NCI-H2029 (cell line): ENCODE measurements at places on chromosomes 12 and 14.
A peak's percentile ranks its signal among the peaks of the same experiment; 100 is the strongest.

DNA sequence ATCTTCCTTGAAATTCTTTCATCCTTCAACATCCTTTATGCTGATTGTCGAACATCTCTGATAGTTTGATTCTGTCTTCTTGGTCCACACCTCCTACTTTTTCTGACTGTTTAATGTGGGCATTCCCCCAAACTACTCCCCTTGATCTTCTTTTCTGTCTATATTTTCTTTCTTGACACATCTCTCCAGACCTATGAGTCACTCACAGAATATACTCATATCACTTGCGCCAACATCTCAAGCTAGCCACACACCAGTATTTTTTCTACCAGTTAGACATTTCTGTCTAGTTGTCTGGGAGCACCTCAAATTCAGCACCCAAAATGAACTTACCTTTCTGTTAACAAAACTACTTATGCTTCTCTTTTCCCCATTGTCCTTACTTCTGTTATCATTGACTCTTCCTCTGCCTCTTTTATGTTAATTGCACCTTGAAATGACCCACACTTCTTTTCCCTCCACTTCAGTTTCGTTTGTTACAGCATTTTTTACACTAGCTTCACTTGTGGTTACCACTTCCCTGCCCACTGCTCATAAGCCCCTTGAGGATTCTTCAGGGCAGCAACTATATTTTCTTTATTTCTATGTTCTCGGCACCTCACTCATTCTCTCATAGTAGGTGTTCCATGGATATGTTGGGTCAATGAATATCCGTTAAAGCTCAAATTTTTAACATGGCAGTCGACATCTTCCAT, 33.5 kb downstream of the TSHR start:
- no peak for DNase-seq

- DNase-seq = no peak
These were observed 18.5 kb upstream of the KRT80 start for GRCh38 chr12:52210186-52210924.

DNA sequence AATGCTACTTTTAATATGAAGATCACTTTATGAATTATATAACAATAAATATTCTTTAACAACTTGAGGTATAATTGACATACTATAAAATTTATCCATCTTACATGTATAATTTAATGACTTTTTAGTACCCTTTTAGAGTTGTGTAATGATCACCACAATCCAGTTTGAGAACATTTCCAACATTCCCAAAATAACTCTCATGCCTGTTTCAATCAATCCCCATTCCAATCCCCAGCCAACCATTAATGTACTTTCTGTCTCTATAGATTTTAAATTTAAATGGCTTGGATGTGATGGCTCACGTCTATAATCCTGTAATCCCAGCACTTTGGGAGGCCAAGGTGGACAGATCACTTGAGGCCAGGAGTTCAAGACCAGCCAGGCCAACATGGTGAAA, 23.5 kb upstream of the FRMD6 start:
- no peak for DNase-seq

- peak; percentile 75 for DNase-seq
These were observed 9.8 kb upstream of the HSP90AA1 start for GRCh38 chr14:102096569-102097188.

GRCh38 chr14:49966971-49967630, 74.2 kb downstream of the ARF6 start:
- DNase-seq = no peak

GRCh38 chr12:49708851-49709250, 1.6 kb upstream of the FMNL3 start:
- DNase-seq = no peak

DNA sequence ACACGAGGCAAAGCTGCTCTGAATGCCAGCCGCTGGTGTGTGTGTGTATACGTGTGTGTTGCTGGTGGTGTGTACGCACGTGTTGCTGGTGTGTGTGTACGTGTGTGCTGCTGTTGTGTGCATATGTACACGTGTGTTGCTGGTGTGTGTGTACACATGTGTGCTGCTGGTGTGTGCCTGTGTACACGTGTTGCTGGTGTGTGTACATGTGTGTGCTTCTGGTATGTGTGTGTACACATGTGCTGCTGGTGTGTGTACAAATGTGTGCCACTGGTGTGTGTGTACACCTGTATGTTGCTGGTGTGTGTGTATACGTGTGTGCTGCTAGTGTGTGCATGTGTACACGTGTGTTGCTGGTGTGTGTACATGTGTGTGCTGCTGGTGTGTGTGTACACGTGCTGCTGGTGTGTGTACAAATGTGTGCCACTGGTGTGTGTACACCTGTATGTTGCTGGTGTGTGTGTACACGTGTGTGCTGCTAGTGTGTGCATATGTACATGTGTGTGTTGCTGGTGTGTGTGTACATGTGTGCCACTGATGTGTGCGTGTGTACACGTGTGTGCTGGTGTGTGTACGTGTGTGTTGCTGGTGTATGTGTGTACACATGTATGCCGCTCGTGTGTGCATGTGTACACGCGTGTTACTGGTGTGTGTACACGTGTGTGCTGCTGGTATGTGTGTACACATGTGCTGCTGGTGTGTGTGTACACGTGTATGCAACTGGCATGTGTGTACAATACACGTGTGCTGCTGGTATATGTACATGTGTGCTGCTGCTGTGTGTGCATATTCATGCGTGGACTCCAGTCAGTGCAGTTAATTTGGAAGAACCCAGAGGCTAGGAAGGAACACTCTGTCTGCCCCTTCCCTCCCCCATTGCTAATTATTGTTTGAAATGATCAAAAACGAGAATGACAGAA, 47.2 kb downstream of the CACNA2D4 start:
- no peak for DNase-seq

- DNase-seq = no peak
These were observed 28.2 kb downstream of the FOXN3 start for GRCh38 chr14:89388853-89389252.

DNA sequence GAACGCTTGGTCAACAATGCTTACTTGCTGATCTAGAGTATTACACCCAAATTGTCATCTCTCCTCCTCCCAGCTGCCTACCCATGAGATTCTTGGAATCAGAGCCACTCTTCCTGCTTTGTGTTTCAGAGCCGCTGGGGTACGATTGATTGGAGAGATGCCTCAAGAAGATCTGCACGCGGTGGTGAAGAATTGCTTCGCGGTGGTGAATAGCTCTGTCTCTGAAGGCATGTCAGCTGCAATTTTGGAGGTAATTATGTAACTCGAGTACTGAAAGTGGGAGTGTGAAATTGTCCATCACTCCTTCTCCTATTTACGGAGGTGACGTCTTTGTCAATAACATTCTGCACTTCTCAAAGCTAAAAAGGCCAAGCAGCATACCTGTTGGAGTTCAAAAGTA, 93.9 kb downstream of the GLT1D1 start:
- DNase-seq = no peak

DNA sequence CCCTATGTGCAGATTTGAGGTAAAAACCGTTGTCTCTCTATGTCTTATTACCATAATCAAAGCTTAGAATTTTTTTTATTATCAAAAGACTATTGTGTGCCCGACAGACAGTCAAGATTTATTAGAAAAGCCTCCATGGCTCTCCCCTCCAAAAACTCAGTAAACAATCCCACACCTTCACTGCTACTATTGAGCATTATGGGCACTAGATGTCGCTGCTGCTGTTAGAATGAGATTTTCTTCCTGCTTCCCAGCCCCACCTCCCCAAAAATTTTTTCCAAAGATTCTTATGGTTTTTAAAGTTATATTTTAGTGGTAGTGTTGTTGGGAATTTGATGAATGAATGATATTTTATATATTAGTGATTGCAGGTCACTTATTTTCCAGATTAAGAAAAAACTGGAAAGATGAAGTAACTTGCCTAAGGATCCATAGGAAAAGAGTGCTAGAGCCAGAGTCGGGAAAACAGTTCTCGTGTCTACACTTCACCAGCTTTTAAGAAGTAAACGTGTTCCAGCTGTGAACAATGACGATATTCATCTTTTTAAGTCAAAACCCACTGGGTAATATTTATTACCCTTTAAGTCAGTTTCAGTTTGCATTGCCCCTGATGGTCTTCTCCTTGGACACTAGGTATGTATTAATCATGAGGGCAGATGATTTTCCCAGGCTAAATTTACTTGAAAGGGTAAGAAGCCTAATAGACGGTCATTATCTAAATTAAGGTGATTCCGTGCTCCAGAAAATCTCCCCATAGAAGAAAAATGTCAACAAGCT, 12.2 kb upstream of the FOXG1 start:
- peak; percentile 21 for DNase-seq

DNA sequence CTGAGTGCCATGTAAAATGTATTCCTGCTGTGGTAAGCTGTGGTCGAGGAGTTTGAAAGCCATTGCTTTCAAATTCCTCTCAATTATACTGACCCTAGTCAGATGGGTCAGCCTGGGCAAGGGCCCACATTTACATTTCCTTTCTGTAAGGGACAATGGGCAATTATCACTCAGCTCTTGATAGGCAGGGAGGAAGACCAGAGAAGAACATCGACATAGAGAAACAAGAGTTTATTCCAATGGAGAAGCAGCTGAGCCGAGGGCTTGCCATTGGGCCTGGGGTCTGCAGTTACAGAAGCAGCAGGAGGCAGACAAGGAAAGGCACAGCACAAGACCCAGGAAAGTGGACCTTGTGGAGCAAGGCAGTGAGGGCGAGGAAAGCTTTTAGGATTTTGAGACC, 9.7 kb downstream of the NRIP2 start:
- DNase-seq = no peak

DNA sequence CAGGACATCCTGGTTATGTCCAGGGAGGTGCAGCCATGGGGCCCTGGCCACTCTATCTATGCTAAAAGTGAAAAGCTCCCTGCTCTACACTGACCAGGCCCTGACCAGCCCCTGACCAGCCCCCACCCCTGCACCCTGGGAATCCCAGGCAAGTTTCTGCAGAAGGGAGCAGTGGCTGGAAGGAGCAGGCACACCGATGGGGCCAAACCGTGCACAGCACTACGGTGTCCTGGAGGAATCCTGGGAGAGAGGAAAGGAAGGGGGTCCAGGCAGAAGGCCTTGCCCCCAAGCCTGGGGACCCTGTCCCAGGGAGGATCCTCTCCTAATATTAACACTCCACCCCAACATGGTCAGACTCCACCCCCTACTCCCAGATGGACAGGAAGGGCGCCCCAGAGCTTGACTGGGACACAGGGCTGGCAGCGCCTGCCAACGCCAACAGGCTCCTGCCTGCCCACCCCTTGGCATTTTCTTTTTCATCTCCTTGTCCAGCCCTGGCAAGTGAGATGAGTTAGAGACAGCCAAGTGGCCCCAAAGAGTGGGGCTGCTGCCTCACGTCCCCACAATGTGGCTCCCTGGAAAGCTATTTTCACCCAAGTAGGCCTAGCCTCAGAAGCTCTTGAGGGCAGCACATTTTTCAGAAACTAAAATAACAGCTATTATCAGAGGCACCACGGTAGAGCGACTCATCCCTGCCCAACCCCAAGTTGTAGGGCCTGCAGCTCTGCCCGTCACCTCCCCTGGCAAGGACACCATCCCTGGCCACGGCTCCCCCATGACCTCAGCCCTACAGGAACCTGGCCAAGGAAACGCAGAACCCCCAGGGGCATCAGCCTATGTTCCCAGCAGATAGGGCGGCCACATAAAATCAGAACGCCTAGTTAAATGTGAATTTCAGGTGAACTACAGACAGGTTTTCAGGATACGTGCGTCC, 82.6 kb downstream of the SCARB1 start:
- no peak for DNase-seq

- DNase-seq = no peak
These were observed 9.1 kb downstream of the FAM181A start for GRCh38 chr14:93936245-93936644.

DNA sequence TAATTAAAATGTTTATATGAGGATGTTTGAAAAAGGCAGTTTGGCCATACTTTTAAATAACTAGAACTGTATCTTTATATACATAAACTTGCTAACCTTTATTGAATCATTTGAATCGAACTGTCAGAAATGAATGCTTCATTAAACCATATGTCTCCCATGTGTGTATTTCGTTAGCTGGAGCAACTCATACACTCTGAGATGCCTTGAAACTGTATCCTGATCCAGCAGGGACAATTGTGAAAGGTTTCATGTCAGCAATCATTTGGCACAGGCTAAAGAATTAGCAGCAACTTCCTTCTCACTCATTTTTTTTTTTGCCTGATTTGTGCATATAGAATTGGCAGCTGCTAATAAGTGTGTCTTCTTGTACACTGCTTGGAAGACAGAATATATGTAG, 109.9 kb downstream of the NAV3 start:
- DNase-seq = no peak

- no peak for DNase-seq
These were observed 9.7 kb downstream of the AQP6 start for GRCh38 chr12:49982246-49983087.

GRCh38 chr12:105995961-105996431, 142.8 kb downstream of the NUAK1 start:
- no peak for DNase-seq

- peak; percentile 82 for DNase-seq
These were observed 206.5 kb downstream of the STXBP6 start for GRCh38 chr14:24843494-24843893.

DNA sequence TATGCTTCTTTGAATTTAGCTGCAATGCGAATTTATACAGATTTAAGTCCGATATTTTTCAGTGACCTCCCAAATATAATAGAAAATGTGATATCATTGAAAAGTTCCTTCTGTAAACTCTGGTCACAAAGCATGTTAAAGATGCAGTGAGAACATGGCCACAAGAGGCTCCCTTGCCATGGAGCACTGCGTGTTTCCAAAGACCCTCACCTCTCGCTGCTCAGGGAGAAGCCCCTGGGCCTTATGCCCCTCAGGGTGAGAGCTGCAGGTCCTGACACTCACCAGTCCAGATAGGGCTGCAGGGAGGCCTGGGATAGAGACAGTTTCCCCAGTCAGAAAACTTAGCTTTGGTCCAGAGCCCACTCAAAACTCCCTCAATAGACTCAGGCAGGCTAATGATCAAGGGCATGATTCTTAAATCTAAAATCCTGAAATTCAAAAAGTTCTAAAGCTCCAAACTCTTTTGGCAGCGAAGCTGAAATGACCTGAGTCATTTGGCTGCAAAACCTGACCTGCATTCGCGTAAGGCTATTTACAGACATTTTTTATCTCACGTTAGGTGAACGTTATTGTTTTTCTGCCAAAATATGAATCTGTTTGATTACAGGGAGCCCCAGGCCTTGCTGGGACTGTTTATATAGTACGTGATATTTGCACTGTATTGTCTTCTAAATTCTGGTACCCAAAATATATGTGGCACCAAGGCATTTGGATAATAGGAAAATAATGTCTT, 67.8 kb downstream of the CAPZA3 start:
- DNase-seq = no peak

DNA sequence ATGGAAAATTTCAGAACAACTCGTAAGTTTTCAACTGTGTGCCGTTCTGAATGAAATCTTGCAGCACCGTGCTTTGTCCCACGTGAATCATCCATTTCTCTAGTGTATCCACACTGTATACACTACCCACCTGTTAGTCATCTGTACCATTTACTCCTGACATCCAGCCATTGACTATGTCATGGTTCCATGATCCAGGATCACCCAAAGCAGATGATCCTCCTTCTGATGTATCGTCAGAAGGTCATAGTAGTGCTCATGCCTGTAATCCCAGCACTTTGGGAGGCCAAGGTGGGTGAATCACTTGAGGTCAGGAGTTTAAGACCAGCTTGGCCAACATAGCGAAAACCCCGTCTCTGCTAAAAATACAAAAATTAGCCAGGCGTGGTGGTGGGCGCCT, 122.9 kb downstream of the PPHLN1 start:
- no peak for DNase-seq
